Activated CD8-positive, alpha-beta memory T cell treated with anti-CD3 and anti-CD28 coated beads for 4 hours (primary cell): ENCODE measurements at places on chromosomes 2 and 18.

DNA sequence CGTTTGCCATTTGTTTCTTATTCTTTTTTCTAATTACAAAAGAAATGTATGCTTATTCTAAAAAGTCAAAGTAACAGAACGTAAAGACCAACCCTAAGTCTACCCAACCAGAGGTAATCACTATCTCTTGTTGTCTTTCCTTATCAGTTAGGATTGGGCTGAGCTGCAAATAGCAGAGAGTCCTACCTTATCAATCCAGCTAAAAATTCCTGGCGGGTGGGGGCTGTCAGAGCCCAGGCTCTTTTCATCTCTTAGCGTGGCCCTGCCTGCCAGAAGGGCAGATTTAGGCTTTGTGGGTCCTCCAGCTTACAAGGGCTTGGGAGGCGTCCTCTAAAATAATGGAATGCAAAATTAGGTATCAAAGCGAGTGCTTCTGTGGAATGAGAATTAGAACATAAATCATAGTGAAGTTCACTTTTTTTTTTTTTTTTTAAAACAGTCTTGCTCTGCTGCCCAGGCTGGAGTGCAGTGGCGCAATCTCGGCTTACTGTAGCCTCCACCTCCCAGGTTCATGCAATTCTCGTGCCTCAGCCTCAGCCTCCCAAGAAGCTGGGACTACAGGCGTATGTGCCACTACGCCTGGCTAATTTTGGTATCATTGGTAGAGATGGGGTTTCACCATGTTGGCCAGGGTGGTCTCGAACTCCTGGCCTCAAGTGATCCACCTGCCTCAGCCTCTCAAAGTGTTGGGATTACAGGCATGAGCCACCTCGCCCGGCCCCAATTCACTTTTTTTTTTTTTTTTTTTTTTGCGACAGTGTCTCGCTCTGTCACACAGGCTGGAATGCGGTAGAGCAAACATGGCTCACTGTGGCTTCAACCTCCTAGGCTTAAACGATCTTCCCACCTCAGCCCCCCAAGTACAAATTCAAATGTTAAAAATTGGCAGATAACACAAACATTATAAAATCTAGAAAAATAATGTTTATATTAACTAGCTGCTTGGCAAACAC is 57.4 kb upstream of the B3GNT7 start:
- DNase-seq: no peak

DNA sequence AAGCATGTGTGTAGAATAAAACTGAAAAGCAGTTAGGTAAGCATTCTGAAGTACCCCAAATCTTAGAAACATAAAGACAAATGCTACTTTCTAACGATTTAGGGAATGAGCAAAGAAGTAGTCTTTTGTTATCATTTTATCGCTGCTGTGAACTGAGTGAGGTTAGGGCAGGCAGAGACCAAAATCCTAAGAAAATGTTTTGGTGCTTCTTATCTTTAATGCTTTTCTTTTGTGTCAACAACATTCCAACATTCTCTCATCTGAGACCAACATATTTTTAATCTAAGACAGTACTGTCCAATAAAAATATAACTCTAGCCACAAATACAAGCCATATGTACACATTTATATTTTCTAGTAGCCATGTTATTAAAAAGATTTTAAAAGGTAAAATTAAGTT is 789.4 kb upstream of the PIK3C3 start:
- DNase-seq: no peak

- DNase-seq: no peak
These were observed 2.0 kb upstream of the SETBP1 start for GRCh38 chr18:44678725-44679055.

DNA sequence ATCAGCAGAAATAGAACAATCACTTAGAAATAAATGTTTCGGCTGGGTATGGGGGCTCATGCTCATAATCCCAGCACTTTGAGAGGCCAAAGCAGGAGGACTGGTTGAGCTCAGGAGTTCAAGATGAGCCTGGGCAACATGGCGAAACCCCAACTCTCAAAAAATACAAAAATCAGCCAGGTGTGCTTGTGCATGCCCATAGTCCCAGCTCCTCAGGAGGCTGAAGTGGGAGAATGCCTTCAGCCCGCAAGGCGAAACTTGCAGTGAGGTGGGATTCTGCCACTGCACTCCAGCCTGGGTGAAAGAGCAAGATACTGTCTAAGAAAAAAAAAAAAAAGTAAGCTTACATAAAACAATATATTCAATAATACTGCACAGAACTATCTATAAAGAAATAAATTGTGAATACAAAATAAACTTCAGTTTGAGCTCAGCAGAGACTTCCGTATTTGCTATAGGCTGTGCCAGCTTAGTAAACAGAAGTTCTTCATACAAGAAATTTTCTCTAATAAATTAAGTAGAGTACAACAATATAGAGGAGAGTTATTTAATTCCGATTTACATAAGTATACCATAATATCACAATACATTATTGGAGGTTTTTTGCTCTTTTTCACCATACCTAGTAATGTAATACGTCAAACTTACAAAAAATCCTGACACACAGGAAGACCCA is 43.6 kb downstream of the SRBD1 start:
- no peak for DNase-seq

DNA sequence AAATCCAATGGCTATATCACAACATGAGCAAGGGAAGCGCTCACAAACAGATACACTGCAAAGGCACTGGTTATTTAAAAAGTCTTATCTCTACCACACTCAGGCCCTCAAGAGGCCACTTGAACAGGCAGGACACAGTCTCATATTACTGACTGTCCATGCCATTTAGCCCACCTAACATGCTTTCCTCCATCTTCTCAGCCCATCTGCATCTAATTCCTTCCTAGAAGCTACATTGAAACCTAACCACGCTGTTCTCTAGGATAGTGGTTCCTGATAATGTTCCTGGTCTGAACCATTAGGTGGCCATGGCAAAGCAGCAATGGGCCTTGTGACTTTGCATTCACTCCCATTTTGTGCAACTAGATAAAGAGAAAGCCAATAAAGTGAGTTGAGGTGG is 22.5 kb upstream of the NEB start:
- no peak for DNase-seq

DNA sequence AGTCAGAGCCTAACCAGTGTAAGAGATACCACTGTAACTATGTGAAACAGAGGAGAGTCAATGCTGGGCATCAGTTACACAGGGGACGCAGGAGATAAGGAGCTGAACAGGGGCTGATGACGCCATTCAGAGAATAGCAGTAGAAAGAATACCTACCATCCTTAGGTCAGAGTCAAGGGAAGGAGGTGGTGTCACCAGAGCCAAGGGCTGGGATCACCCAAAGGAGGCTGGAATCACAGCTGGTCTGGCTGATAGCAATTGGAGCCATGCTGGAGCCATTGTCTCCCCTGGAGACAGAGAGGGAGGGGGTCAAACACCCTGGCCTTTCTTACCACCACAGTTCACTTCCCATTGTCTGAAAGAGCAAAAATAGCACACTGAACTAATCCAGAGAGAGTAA is 37.3 kb upstream of the C18orf32 start:
- no peak for DNase-seq

GRCh38 chr2:1652034-1652790 is 92.1 kb downstream of the PXDN start:
- DNase-seq: no peak

DNA sequence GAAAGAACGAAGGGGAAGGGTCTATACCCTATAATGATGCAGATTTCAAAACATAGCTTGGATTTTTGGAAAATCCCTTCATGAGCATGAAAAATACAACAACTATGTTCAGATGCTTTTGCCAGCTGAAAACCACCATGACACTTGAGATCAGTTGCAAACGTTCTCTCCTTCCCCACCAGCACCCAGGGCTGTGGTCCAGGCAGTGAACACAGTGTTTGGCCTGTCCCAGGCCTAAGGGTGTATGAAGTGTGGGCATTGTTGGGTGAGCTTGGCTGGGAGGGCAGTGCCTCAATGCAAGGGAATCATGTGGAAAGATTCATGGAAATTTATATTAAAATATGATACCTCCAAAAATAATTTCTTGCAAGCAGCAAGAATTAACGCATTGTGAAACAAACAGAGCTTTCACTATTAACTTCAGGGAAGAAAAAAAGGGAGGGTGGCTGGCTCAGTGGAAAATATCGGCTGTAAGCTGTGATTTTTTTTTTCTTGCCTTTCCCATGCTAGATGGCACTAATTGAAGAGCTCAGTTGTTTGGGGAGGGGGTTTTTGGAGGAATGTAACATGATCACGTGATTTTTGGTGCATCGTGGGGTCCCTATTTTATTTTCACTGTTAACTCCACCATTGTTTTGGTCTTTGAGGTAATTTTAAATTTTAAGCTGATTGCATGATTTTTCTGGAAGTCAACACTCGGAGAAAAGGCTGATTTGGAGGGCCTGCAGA is 52.0 kb downstream of the CDC42EP3 start:
- DNase-seq: no peak

DNA sequence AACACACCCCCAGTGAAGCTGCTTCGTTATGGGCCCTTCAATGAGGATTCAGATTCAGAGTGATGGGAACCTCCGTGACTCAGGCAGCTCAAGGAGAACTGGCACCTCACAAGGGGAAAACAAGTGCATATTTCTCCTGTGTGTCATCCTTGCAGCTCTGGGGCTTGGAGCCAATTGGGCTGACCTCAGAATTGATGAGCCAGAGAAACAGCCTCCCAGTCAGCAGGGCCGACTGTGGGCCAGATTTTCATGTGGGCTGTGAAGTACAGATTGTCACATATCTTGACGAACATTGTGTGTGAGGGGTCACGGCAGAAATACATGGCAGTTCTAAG is 189.6 kb upstream of the SP5 start:
- no peak for DNase-seq

DNA sequence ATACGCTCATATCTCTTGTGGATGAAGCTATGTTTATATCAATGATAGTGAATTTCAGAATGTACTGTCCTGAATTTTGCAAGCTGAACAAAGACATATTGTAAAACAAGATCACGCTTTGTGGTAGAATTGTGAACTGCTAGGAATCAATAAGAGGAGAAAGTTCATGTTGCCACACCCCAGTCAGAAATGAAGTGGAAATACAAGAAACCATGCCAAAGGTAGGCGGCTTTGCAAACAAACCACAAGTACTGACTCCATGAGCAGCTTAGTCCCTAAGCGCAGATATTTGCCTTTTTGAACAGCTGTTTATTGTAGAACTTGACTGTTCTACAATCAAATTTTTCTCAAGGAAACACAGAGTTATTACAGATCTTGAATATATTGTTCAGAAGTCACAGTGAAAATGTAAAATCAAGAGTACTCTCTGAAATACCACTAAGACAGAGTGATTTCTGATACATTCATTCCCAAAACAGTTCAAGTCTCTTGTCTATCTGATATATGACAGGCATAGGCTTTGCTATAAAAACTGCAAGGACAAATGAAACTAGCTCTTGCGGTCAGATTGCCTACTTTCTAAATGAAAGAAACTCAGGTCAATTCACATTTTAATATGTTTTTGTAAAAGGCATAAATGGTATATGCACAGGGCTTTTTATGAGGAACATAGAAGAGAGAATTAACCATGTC is 120.9 kb upstream of the CDH19 start:
- no peak for DNase-seq

GRCh38 chr2:235506291-235506996 is 12.6 kb downstream of the AGAP1 start:
- no peak for DNase-seq

- DNase-seq: no peak
These were observed 361.5 kb downstream of the GALNT13 start for GRCh38 chr2:154233231-154233630.

GRCh38 chr2:178517496-178517895 is 37.2 kb downstream of the PLEKHA3 start:
- no peak for DNase-seq

DNA sequence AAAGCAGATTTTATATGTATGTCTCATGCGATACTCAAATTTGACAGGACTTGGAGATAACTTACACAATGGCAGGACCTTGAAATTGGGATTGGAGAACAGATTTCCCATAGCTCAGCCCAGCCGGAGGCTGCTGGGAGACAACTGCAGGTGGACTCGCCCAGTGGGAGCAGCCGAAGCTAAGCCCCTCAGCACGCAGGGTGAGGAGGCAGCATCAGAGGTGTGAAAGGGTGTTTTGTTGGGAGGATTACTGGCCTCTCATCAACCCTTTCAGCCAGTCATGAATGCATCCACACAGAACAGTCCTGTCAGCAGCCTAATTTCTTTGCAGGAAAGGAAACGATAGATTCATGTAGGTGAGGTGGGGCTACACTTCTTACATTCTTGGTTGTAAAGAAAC is 110.4 kb upstream of the DYNAP start:
- no peak for DNase-seq

DNA sequence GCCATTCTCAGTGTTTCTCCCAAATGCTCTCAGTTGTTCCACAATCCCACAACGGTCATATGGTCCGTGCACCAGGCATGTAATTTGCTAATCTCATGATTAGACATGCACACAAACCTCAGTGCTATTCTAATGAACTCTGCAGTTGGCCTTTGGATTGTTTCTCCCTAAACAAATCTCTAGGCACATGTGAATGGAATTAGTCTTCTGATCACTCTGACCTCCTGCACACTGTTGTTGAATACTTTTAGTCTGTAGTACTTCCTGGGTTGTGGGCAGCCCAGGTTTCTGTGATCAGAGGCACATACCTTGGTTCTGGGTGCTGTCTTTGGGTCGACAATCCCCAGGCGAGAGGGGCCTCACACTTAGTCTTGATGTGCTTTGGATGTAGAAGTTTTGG is 498.7 kb upstream of the SPRED2 start:
- no peak for DNase-seq

GRCh38 chr18:5294113-5294456 is 1.4 kb downstream of the ZBTB14 start:
- no peak for DNase-seq

DNA sequence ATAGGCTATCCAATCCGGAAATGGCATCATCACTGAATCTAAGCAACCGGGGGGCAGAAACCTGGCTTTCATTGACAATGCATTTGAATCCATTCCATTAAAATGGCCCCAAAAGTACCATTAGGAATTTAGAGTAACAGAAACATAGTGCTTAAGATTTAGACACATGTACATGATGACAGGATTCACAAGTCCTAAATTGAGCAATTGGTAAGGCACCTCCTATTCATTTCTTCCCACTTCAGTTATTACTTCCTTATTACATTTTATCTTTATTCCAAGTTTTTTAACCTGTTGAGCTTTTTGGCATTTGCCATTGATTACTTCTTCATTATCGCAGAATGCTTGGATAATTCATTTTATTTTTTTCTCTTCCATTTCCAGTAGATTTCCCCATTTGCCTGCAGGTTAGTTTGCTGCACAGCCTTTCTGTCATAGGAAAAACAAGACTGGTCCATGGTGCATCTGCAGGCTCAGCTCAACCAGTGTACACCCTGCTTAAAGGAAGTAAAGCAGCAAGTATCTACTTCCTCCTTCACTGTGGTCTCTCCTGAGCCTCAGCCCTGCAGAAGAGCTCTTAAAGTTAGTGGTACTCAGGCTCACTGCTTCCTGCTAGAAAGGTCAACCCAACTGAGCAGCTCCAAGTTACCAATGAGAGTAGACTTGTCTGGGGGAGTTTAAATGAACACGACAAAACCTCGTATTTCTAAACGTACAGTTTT is 89.2 kb downstream of the DOCK10 start:
- no peak for DNase-seq

DNA sequence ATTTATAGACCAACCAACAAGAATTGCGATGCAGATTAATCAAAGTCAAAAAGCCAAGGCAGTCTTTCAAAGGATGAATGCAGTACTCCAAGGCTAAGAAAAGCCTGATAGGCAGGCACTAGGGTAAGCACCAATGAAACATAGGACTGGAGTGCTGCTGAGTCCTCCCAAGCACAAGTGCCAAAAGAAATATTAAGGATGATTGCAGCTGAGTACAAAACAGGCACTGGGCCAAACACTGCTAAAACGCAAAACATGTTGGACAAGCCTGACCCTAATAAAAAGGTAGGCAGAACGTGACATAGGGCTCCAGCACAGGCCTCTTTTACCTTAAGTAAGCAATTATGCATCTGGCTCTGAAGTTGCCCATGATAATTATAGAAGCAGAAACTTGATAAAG is 160.1 kb upstream of the LRP1B start:
- DNase-seq: no peak
